ENCODE measurements at places on chromosomes 2 and 18.

DNA sequence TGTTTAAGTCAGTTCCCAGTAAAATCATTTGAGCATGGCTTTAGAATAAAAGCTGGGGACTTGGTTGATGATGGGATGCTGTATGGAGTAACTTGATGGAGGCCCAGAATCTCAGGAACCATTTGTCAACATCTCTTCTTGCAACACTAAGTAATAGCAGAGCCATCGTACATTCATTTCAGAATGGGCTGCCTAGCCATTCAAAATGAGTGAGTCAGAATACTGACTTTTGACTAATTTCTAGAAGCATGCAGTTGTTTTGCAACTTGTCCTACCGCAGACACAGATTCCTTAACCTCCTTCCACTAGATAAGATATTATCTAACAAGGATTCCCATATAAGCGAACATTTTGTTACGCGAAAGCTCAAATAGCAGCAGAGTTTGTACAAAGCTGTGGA, 229.5 kb downstream of the CNTNAP5 start:
- DNase-seq, result peak; percentile 9

DNA sequence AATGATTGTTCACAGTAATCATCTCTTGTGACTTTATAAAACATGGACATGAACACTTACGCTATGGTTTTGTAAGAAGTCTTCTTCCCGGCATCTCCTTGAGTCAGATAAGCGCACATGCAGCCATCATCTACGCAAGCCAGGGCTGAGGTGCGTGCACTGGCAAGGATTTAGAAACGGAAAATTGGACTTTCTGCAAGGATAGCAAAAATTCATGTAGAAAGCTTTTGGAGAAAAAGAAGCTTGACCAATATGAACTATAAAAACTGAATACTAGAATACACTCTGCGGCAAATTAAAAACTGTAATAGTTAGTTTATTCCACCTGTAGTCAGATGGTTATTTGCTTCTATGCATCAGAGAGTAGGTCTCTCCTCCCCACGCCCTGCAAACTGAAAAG, 6.3 kb downstream of the NMS start:
- no peak for DNase-seq

GRCh38 chr2:176794392-176794791, 418.2 kb upstream of the HNRNPA3 start:
- DNase-seq, result no peak

GRCh38 chr2:223196331-223196730, 144.3 kb downstream of the KCNE4 start:
- DNase-seq, result no peak

DNA sequence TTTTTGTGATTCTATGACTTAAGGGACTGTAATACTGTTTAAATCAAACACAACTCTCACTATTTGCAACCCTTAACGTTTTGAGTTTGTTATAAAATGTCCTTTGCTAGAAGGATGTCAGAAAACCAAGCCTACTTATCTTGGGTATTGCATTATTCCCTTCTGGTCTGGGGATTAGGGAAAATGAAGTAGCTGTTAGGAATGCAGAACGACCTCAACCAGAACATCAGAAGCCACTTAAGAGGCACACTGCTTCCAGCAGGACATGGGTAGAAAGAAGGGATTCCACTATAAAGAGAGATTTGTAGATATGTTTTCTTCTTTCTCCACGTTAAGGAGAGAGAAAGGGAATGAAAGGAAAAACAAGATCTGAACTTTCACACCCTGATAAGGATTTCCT, 101.2 kb downstream of the SETBP1 start:
- DNase-seq, result no peak

GRCh38 chr2:209960045-209960444, 42.4 kb upstream of the RPE start:
- no peak for DNase-seq

DNA sequence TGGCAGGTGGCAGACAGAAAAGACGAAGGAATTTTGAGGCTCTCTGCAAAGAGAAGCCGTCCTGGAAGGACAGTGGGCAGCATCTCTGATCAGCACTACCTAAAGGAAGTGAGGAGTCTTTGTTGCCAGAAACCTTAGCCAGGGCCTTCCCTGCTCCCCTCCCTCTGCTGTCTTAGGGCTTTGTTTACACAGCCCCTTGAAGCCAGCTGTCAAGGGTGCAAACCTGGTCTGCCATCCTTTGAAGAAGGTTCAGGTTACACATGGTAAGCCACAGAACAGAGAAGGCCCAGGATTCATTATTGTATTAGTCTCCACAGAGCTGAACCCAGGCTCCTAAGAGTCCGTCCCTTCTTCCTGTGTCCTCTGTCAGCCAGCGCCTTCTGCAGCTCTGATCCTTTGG, 356.7 kb downstream of the TGIF1 start:
- DNase-seq, result no peak

- DNase-seq, result no peak
These were observed 2.4 kb downstream of the ADRA2B start for GRCh38 chr2:96113951-96114350.

- no peak for DNase-seq
These were observed 124.1 kb upstream of the LGALSL start for GRCh38 chr2:64329848-64330247.

DNA sequence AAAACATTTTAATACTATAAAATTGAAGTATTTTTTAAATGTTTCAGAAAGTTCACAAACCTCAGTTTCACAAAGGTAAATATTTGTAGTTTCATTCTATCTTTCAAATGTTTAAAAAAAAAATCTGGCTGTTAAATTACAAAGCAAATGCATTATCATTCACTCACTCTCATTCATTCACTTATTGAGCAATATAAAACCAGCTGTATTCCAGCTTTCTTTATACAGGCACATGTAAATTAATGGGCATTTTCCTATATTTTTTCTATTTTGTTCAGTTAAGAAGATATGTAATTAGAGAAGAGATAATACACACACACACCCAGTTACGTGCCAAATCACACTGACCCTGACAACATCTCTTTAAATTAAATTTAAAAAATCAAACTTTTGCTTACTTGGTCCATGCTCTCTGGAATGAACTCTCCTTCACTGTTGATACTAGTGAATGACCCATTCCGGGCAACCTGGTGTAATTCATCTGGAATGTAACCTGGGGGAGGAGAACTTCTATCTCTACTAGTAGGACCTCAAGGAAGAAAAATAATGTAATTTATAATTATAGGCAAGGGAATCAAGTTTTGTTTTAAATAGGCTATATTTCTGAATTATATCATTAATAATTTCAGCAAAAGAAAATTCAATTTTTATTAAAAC, 32.5 kb upstream of the ERCC3 start:
- peak; percentile 21 for DNase-seq

DNA sequence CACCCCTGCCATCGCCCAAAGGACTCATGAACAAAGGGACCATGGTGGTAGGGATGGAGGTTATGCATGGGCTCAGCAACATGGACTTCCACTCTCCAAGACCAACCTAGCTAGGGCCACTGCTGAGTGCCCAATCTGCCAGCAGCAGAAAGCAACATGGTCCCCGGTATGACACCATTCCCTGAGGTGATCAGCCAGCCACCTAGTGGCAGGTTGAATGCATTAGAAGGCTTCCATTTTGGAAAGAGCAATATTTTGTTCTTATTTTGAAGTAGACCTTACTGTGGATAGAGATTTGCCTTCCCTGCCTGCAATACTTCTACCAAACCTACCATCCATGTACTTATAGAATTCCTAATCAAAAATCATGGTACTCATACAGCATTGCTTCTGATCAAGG, 99.8 kb downstream of the METTL4 start:
- DNase-seq, result peak; percentile 14

DNA sequence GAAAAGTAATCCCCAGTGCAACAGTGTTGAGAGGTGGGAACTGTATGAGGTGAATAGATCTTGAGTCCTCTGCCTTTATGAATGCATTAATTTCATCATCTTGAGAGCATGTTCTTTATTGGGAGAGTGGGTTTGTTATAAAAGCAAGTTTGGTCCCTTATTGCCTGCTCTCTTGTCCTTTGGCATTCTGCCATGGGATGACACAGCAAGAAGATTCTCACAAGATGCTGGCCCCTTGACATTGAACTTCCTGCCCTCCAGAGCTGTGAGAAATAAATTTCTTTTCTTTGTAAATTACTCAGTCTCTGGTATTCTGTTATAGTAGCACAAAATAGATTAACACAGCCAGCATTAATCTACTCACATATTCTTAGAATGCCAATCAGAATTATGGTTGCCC, 108.6 kb downstream of the EHBP1 start:
- peak; percentile 85 for DNase-seq

DNA sequence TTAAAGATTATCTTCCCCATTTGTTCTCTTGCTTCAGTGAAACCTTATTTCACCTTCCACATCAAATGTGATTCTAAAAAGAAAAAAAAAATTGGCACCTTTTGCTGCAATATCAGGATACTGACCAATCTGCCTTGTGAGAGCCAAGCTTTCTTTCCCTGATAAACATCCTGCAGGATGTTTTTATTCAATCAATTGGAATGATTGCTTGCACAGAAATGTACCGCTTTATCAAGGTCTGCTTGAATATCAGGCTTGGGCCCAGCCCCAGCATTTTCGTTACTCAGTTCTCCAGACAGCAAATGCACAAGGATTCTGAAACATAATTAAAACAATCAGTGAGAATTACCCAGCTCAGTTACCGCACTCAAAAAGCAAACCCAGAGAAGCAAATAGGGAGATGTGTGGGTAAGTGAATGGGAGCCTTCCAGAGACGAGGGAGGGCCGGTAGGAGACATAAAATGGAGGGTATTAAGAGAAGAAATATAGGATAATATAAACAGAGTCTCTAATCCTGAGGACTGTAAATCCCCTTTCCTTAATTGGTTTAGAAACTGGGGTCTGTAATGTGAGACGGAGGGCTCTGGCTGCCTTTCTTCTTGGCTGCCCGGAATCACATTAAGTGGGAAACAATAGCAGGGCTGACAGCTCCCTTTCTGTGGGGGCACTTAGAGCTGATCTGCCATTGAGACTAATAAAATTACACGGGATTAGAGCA, 291.8 kb downstream of the ICOS start:
- no peak for DNase-seq

DNA sequence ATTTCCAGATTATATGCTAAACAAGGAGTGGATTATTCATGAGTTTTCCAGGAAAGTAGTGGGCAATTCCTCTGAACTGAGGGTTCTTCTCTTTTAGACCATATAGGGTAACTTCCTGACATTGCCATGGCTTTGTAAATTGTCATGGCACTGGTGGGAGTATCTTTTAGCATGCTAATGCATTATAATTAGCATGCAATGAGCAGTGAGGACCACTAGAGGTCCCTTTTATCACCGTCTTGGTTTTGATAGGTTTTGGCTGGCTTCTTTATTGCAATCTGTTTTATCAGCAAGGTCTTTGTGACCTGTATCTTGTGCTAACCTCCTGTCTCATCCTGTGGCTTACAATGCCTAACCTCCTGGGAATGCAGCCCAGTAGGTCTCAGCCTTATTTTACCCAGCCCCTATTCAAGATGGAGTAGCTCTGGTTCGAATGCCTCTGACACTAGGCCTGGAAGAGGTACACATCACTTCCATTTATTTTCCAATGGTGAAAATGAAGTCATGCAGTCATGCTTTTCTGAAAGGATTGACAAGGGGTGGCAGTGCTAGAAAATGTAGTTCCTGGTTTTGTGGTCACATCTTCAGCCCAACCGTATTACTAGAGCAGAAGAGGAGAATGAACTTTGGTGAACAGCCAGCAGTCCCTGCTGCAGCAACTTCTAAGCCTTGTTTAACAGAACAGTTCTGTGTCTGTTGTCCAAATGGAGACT, 26.6 kb upstream of the ITGA4 start:
- peak; percentile 49 for DNase-seq

DNA sequence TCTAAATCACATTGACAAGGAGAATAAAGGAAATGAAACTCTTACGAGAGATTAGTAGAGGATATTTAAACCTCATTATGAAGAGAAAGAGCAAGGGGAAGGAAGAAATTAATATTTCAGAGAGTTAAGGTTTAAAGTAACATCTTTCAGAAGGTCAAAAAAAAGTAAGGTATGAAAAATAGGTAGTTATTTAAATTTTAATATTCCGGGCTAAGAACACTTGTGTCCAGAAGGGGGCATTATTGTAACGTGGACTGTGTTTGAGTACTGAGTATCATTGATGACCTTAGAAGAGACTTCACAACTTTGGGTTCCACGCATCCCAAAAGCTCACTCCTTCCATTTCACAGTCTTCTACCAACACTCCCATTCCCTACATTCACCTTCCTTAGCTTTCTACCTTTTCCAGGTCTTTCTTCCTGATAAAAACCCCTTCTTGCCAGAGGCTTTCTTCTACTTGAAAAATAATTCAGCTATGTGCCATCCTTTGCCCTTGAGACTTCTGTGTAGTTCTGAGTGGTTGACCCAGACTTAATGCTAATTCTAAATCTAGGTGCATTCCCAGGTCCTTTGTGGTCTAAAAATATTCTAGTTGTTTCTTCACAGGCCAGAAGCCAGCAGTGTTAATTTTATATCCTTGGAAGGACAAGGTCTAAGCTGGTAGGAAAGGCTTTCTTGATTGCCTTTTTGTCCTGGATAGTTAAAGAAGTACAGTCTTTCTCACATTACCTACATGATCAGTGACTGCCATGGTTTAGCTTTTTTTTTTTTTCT, 16.5 kb downstream of the DYNC1I2 start:
- peak; percentile 62 for DNase-seq

GRCh38 chr2:236130349-236130998, 37.7 kb downstream of the GBX2 start:
- no peak for DNase-seq

GRCh38 chr2:63740943-63741342, 100.8 kb upstream of the UGP2 start:
- no peak for DNase-seq

DNA sequence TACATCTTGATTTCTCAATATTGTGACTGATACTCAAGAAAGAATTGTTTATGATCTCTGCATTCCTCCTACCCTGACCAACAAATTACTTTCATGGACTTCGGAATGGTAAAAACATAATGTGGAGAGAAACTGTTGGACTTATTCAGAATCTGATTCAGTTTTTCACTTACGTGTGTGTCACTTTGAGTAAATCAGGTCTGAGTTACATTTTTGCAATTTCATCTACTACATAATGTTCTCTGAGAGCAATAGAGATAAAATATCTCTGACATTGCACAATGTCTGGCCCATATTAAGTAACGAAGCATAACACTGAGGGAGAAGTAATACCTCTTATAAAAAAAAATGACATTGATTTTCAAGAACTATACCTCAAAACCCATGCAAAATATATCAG, 1337.9 kb upstream of the CHAC2 start:
- DNase-seq, result no peak

DNA sequence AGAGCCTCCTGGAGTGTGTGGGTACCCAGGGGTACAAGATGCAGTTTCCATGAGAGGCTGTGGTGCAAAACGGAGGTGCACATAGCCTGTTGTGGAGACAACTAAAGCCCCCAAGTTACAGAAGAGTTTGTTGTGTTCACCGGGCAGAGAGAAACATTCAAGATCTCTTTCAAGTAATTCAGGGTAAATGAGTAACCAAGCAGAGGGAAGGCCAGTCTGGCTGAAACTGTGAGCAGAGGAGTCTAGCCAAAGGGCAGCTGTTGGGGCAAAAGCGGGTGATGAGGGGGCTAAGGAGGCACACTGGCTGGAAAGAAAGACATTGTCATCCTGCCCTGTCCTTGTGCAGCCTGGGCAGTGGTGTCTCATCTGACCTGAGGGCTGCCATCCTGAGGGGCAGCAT, 52.0 kb downstream of the CXCR4 start:
- no peak for DNase-seq

All from ELR (cell line).